ENCODE measurements at places on chromosomes 7 and 10. TPM values are rescaled to one million over a fixed set of nuclear protein-coding genes. Genes with fewer than 3 reads are reported as not detected.
A peak's percentile ranks its signal among the peaks of the same experiment; 100 is the strongest.

Gene KCP
- 0.81 TPM for total RNA-seq

Gene SAMD9L
- total RNA-seq: 23.2 TPM

Gene ZNF488
- total RNA-seq: not detected

Gene ANKRD22
- total RNA-seq: not detected

Gene TMEM236
- total RNA-seq: 2.0 TPM

Gene TMEM213
- not detected for total RNA-seq

Gene CAMK2B
- 1.5 TPM for total RNA-seq

Gene TMEM184A
- total RNA-seq: not detected

Gene SPDYE1
- not detected for total RNA-seq

Gene CLDN4
- total RNA-seq: 0.99 TPM

DNA sequence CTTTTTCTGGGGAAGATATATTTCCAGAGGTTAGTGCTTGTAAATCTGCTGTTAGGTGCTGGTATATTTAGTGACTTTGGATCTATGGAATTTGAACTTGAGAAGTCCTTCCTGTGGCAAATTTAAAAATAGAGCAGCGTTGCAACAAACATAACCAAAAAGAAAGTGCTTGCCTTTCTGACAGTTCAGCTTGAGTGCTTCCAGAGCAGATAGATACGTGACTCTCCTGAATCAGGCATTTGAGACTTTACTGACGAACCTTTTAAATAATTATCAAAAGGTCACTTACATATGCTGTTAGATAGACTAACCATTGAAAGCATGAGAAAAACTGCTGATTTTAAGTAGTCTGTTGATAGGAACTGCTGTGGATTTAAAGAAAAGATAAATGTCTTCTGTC, 387.5 kb upstream of the LRRTM3 start:
- H3K4me1 ChIP-seq: no peaks in the 10 kb centered on the region
- H3K27me3 ChIP-seq: no peaks in the 10 kb centered on the region
- H3K4me3 ChIP-seq: no peak overlapping the region
- DNase-seq: no peak

- no peak overlapping the region for H3K27ac ChIP-seq
- DNase-seq: no peak
- H3K4me1 ChIP-seq: no peaks in the 10 kb centered on the region
- no peaks in the 10 kb centered on the region for H3K27me3 ChIP-seq
- no peak overlapping the region for H3K4me3 ChIP-seq
Measured at GRCh38 chr10:58299580-58299979, 30.6 kb downstream of the CISD1 start.

GRCh38 chr7:42350801-42351200, 113.8 kb upstream of the GLI3 start:
- H3K36me3 ChIP-seq: no peaks in the 10 kb centered on the region
- H3K27ac ChIP-seq: no peak overlapping the region
- no peaks in the 10 kb centered on the region for H3K27me3 ChIP-seq
- no peak for DNase-seq

DNA sequence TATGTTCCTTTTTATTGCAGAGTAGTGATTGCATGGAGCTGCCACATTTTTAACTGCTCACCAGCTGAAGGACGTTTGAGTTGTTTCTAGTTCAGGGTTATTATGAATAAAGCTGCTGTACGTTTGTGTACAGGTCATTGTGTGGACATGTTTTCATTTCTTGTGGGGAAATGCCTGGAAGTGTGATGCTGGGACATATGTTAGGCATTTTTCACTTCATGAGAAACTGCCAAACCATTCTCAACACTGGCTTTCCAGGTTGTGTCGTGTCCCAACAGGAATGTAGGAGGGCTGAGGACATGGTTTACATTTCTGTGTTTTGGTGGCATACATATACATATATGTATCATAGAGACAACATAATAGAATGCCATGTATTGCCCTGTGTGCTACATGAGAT, 73.0 kb downstream of the NEURL1 start:
- H3K27ac ChIP-seq: no peak overlapping the region
- H3K4me3 ChIP-seq: no peak overlapping the region
- no peaks in the 10 kb centered on the region for H3K27me3 ChIP-seq
- no peaks in the 10 kb centered on the region for H3K36me3 ChIP-seq
- DNase-seq: no peak

DNA sequence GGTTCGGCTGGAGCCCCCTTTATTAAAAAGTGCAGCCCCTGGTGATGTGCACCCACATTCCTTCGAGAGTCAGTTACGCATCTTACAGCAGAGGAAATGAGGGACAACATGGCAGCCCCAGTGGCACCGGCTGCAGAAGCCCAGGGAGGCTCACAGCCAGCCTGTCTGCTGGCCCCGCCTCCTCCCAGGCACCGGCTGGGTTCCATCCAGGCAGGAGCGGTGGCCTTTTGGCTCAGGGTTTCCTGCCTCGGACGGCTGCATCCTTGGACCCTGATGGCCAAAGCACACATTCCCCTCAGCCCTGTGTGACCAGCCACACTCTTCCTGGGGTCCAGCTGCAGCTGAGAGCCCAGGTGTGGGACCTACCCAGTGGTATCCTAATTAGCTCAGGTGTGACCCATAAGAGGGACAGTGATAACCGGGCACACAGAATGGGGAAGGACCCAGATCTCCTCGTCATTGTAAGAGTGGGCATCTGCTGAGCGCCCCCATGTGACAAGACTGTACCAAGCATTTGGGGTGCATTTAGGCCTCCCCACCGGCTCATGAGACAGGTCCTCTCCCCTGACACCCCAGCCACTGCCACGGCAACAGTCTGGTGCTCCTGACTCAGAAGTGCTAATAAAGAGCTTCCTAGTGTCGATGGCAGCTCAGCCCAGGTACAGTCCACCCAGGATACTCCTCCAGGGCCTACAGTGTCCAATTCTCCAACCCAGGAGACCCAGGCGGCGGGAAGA, 63.3 kb upstream of the CHST15 start:
- no peaks in the 10 kb centered on the region for H3K27me3 ChIP-seq
- peaks cover 64% of the 10 kb centered on the region for H3K4me1 ChIP-seq
- DNase-seq: no peak
- H3K4me3 ChIP-seq: peak overlapping the region; percentile 15

- no peaks in the 10 kb centered on the region for H3K4me1 ChIP-seq
- H3K27ac ChIP-seq: no peak overlapping the region
- no peak overlapping the region for H3K4me3 ChIP-seq
- H3K27me3 ChIP-seq: no peaks in the 10 kb centered on the region
- H3K36me3 ChIP-seq: no peaks in the 10 kb centered on the region
Measured at GRCh38 chr10:129894698-129895097, 69.4 kb downstream of the EBF3 start.

- H3K27me3 ChIP-seq: no peaks in the 10 kb centered on the region
- H3K36me3 ChIP-seq: no peaks in the 10 kb centered on the region
- H3K4me1 ChIP-seq: no peaks in the 10 kb centered on the region
- DNase-seq: no peak
- no peak overlapping the region for H3K27ac ChIP-seq
Measured at GRCh38 chr10:133195096-133195495, 34.9 kb upstream of the UTF1 start.

DNA sequence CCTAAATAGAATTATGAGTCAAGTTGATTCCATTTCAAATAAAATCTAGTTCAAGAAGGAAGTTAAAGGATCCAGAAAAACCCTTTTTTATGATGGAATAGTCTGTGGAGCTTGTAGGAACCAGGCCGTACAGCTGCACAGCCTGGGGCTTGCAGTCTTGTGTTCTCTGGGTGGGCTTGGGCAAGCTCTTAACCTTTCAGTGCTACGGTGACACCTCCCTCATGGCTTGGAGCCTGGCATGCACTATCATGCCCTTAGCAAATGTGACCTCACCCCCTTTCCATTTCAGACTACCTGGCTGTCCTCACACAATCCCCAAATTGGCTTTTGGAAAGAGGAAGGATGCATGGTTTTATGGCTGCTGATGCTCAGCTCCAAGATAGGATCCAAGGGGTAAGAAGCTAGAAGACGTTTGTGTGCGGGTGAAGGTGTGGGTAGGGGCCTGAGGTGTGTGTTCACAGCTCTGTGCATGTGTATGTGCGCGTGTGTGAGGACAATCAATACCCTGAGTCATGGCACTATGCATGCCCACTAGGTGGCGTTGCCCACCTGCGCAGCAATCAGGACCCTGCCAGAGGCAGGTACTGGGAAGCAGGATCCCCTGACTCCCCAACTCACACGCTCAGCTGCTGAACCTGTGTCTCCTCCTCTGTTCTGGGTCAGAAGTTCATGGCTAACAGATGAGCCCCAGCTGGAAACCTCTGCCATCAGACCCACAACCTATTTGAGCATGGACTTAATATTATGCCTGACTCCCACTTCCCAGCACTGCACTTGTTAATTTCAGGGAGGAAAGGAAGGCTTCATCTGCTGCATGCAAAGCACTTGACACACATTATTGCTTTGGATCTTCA, 113.4 kb downstream of the PTPN20 start:
- H3K4me1 ChIP-seq: no peaks in the 10 kb centered on the region
- H3K27me3 ChIP-seq: no peaks in the 10 kb centered on the region
- H3K4me3 ChIP-seq: no peak overlapping the region
- no peaks in the 10 kb centered on the region for H3K36me3 ChIP-seq

GRCh38 chr10:20593649-20594048, 303.5 kb downstream of the NEBL start:
- no peak overlapping the region for H3K27ac ChIP-seq
- H3K36me3 ChIP-seq: no peaks in the 10 kb centered on the region
- no peak overlapping the region for H3K4me3 ChIP-seq
- H3K4me1 ChIP-seq: peaks cover 30% of the 10 kb centered on the region
- no peaks in the 10 kb centered on the region for H3K27me3 ChIP-seq
- DNase-seq: no peak

GRCh38 chr10:85610381-85611092, 756.1 kb downstream of the GRID1 start:
- H3K27ac ChIP-seq: no peak overlapping the region
- no peak overlapping the region for H3K4me3 ChIP-seq
- no peaks in the 10 kb centered on the region for H3K27me3 ChIP-seq

GRCh38 chr7:24861336-24861735, 104.1 kb upstream of the GSDME start:
- H3K27ac ChIP-seq: no peak overlapping the region
- DNase-seq: no peak
- no peaks in the 10 kb centered on the region for H3K36me3 ChIP-seq
- H3K4me3 ChIP-seq: no peak overlapping the region
- no peaks in the 10 kb centered on the region for H3K4me1 ChIP-seq
- no peaks in the 10 kb centered on the region for H3K27me3 ChIP-seq

- no peak for DNase-seq
- H3K27ac ChIP-seq: peak overlapping the region; percentile 67
- H3K4me1 ChIP-seq: peaks cover 4% of the 10 kb centered on the region
- H3K27me3 ChIP-seq: no peaks in the 10 kb centered on the region
Measured at GRCh38 chr7:7639847-7640220, 718 bp upstream of the UMAD1 start.

- H3K36me3 ChIP-seq: no peaks in the 10 kb centered on the region
- no peak overlapping the region for H3K4me3 ChIP-seq
- H3K27ac ChIP-seq: no peak overlapping the region
- H3K4me1 ChIP-seq: no peaks in the 10 kb centered on the region
Measured at GRCh38 chr7:32043688-32044087, 26.5 kb downstream of the PDE1C start.

- no peaks in the 10 kb centered on the region for H3K36me3 ChIP-seq
- no peak overlapping the region for H3K4me3 ChIP-seq
- no peak for DNase-seq
Measured at GRCh38 chr7:47500103-47500563, 81.8 kb downstream of the TNS3 start.

GRCh38 chr10:30542001-30542894, 87.3 kb downstream of the LYZL2 start:
- no peak overlapping the region for H3K4me3 ChIP-seq
- no peak overlapping the region for H3K27ac ChIP-seq
- no peak for DNase-seq
- no peaks in the 10 kb centered on the region for H3K36me3 ChIP-seq
- no peaks in the 10 kb centered on the region for H3K27me3 ChIP-seq
- H3K4me1 ChIP-seq: peaks cover 7% of the 10 kb centered on the region

DNA sequence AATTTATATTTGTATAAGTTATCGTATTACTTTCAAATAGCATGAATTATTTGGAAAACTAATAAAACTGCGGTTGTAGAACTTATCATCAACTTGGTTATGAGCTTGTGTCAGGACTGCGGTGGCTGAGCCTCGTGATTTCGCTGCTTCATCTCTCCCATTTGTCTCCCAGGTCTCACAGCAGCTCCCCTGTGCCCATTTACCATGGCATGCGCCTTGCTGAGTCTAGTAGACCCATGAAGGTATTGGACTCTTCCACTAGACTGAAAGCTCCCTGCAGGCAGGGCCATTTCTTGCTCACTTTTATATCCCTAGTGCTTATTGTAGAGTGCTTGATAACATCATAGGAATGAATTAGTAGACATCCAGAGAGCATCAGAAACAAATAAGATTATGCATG, 53.9 kb downstream of the CPXM2 start:
- H3K27ac ChIP-seq: no peak overlapping the region
- no peak for DNase-seq
- no peak overlapping the region for H3K4me3 ChIP-seq
- no peaks in the 10 kb centered on the region for H3K27me3 ChIP-seq
- no peaks in the 10 kb centered on the region for H3K36me3 ChIP-seq

- no peaks in the 10 kb centered on the region for H3K36me3 ChIP-seq
- H3K4me1 ChIP-seq: peaks cover 13% of the 10 kb centered on the region
- peak overlapping the region; percentile 100 for H3K4me3 ChIP-seq
- H3K27me3 ChIP-seq: no peaks in the 10 kb centered on the region
Measured at GRCh38 chr10:114174695-114175188, 739 bp upstream of the CCDC186 start.

- no peak overlapping the region for H3K27ac ChIP-seq
- no peaks in the 10 kb centered on the region for H3K4me1 ChIP-seq
- no peak overlapping the region for H3K4me3 ChIP-seq
Measured at GRCh38 chr10:7491230-7491629, 80.4 kb upstream of the SFMBT2 start.

- H3K4me1 ChIP-seq: peaks cover 6% of the 10 kb centered on the region
- no peak for DNase-seq
- no peaks in the 10 kb centered on the region for H3K27me3 ChIP-seq
Measured at GRCh38 chr10:101840102-101840684, 3.4 kb downstream of the KCNIP2 start.

DNA sequence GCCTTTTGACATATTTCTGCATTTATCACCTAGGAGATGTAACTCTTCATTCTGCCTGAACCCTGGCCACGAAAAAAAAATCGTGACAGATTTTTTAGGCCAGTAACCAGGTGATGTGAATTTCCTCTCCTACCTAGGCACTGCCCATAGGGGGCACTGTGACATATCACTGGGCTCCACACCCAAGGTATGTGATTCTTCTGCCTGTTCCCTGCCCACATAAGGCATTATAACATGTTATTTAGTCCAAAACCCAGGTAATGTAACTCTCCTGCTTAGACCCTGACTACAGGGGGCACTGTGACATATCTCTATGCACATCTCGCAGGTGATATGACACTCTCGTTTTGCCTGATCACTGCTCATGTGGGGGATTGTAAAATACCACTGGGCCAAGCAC, 29.5 kb upstream of the ZNF107 start:
- H3K4me3 ChIP-seq: no peak overlapping the region
- H3K27me3 ChIP-seq: no peaks in the 10 kb centered on the region
- H3K36me3 ChIP-seq: no peaks in the 10 kb centered on the region
- no peak for DNase-seq
